ENCODE measurements at places on chromosomes 2 and 18.
A peak's percentile ranks its signal among the peaks of the same experiment; 100 is the strongest.

DNA sequence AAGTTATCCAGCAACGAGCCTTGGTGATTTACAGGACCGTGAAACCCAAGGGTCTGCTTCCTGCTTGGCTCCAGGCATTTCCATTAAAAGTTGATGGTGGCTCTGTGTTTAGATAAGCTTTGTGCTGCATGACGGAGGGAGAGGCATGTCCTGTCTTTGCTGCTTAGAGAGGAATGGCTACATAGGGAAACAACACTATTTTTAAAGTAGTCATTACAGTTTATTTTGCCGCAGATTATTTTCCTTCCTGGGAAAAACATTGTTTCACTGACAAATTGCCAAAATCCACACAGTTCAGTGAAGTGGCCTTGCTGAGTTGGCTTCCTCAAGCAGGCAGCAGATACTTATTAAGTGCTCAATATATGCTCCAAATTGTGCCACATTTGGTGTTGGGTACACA, 98.5 kb downstream of the THSD7B start:
- no peak for DNase-seq

DNA sequence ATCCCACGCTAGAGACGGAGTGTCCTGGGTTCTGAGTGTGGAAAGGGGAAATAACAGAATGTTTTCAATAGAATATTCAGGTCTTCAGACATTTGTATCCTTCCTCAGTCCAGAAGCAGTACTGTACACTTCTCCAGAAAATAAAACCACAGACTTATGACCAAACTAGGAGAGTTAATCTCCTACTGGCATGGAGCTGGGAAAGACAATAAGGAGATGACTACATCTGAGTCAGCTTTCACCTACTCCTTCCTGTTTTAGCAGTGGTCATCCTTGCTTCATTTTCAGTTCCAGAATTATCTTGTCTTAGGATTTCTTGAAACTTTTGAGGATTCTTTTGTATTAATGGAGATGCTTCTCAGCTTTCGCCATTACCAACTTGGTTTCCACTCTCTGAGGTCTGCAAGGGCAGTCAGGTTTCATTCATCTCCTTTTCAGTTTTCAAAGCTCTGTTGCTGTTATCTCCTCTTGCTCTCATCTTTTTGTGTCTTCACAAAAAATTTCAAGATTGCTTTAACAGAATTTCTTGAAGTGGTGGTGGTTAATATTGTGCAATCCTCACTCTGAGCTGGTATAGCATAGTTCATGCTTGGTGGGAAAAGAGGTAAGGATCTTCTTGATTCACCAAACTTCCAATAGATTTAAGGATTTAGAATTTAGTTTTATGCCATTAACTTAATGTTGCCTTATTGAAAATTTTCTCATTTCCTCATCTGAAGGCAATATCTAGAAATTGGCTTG, 23.7 kb upstream of the NR4A2 start:
- DNase-seq, result peak; percentile 77

GRCh38 chr2:23350041-23350791, 34.8 kb upstream of the KLHL29 start:
- no peak for DNase-seq

- no peak for DNase-seq
Measured at GRCh38 chr18:12879840-12880540, 4.0 kb downstream of the PTPN2 start.

GRCh38 chr2:11396467-11397445, 52.3 kb upstream of the ROCK2 start:
- no peak for DNase-seq

DNA sequence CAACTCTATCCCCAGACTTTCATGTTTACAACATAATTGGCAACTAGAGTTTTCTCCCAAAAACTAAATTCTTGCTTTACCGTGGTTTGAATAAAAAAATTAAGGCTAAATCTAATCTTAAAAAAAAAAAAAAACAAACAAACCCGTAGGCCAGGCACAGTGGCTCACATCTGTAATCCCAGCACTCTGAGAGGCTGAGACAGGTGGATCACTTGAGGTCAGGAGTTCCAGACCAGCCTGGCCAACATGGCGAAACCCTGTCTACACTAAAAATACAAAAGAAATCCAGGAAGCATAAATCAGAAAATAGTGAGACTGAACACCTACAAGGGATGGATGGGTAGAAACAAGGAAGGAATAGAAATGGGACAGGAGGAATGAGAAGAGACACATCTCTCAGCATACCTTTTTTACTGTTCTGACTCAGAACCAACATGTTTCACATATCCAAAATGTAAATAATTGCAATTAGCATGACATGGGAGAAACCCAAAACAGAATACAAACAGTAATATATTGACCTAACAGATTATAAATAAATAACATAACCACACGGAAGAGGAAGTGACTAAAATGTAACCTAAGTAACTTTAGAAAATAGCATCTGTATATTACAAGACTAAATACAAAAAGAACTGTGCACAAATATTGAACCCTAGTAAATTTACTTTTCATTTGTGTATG, 17.5 kb downstream of the MGAT4A start:
- DNase-seq, result no peak

- no peak for DNase-seq
Measured at GRCh38 chr2:79711098-79711497, 198.2 kb downstream of the CTNNA2 start.

GRCh38 chr18:5103693-5104092, 93.4 kb downstream of the AKAIN1 start:
- DNase-seq, result no peak

DNA sequence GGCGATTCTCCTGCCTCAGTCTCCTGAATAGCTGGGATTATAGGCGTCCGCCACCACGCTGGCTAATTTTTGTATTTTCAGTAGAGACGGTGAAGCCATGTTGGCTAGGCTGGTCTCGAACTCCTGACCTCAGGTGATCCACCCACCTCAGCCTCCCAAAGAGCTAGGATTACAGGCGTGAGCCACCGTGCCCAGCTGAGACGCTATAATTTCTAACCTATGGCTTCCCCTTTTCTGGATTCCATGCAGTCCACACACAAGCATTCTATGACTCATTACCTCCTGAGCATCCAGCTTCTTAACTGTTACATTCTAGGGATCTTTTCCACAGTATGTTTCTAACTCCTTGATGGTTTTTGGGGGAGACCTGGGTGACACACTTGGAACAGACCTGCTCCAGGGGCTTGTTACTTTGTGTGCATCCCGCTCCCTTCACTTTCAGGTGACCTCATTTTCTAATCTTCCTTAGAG, 11.8 kb upstream of the KCMF1 start:
- peak; percentile 80 for DNase-seq

DNA sequence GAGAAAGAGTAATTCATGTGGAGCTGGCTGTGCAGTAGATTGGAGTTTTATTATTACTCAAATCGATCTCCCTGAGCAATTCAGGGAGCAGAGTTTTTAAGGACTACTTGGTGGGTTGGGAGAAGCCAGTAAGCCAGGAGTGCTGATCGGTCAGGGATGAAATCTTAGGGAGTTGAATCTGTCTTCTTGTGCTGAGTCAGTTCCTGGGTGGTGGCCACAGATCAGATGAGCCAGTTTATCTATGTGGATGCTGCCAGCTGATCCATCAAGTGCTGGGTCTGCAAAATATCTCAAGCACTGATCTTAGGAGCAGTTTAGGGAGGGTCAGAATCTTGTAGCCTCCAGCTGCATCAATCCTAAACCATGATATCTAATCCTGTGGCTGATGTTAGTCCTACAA, 17.0 kb upstream of the UGT1A8 start:
- DNase-seq, result no peak

GRCh38 chr2:219497495-219498279, 1.0 kb upstream of the GMPPA start:
- DNase-seq, result no peak

GRCh38 chr2:127359520-127359919, 28.3 kb downstream of the MAP3K2 start:
- DNase-seq, result no peak

DNA sequence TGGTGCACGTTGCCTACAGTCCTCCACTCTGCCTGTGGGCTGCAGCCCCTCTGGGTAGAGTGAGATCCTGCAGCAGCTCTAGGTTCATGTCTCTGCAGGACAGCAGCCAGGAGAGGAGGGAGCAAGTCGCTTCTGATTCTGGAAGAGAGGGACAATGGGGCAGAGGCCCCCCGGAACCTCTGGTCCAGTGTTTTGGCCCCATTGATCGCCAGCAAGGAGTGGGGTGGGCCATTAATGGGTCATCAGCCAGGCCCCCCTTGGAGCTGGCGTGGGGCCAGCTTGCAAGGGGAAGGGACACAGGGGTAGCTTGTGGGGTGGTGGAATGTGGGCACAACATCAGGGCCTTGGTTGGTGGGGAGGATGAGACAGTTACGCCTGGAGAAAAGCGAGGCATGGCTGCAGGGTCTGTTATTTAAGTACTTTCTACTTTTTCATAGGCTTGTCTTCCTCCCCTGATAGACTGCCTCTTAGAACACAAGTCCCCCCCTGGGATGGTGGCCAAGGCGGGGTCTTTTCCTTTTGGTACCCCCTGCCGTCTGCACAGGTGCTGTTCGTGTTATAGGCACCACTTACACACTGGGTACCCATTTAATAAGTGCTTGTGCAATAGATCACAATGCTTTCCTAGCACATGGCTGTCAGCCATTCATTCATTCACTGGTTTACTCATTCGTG, 44.6 kb downstream of the INHBB start:
- no peak for DNase-seq

- no peak for DNase-seq
Measured at GRCh38 chr18:2002151-2002550, 569.2 kb downstream of the METTL4 start.

GRCh38 chr2:121626777-121627524, 22.3 kb downstream of the CLASP1 start:
- no peak for DNase-seq

DNA sequence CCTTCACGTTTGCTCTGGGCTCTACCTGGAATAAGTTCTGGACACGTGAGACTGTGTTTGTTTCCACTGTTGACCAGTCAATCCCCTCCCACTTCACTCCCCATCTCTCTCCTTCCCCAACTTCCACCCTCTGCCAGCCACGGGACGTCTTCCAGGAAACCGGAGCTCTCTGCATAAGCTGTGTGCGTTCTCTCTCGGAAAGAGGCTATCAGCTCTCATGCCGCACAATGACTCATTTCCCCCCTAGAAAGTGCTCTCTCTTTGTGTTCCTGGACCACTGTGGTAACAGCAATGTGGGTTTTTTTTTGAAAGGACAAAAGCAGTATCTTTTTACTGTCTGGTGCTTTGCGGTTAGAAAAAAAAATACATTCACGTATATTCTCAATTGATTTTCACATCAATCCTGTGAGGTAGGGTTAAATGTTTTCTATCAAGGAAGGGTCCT, 10.2 kb downstream of the PROKR1 start:
- DNase-seq, result no peak

DNA sequence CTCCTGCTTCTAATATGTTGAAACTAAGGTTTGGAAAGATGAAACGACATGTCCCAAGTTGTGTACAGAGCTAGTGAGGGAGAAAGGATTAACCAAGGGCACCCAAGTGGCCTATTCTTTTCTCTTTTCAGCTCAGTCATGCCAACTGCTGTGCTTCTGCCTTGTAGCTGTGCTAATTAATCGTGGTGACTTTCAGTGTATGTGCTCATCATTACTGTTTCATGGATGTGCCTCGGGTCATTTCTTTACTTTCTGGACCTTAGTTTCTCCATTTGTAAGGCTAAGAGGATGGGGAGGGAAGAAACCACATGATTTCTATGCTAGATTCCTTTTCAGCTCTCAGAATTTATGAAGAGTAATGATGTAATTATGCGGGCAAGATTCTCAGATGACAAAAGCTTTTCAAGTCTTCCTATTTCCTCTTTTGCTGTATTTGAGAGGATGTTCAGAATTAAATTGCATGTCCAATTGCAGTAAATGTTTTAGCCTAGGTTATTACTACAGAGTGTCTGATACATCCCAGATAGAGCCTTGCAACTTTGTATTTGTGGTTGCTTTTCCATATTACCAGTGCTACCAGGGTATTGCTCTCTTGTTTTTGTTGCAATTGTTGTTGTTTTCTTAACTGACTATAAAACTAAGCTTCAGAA, 621.2 kb downstream of the CNTNAP5 start:
- no peak for DNase-seq

DNA sequence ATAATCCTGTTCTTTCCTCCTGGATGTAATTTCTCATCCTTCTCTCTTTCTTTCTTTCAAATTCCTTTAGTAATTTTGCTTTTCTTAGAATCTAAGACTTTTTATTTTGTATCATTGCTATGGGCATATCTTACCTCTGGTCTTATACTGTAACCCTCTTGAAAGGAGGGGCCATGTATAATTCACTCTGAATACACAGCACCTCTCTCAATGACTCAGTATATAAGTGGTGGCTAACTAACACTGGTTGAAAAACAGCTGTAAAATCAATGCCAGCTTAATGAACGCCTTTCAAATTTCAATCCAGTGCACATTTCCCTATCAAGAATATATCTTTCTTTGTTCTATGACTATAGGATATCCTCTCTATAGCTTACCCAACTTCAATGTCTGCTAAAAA, 53.7 kb downstream of the CWC22 start:
- no peak for DNase-seq

GRCh38 chr2:98533547-98533946, 74.8 kb downstream of the COA5 start:
- no peak for DNase-seq

DNA sequence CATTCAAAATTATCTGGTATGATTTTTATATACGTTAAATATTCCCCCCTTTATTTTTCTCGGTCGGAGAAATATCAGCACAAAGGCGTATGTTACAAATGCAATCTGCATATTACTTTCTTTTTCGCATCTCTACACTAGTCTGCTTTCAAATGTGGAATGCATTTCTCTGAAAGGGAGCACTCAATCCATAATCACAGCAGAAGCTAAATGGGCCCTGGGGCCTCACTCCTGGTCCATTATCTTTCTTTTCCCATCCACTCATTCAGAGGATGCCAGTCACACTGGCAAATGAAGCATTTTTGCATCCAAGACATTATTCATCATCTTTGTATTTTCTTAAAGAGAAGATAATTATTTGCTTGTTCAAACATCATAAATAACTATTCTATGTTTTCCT, 295.2 kb upstream of the LRP1B start:
- no peak for DNase-seq

DNA sequence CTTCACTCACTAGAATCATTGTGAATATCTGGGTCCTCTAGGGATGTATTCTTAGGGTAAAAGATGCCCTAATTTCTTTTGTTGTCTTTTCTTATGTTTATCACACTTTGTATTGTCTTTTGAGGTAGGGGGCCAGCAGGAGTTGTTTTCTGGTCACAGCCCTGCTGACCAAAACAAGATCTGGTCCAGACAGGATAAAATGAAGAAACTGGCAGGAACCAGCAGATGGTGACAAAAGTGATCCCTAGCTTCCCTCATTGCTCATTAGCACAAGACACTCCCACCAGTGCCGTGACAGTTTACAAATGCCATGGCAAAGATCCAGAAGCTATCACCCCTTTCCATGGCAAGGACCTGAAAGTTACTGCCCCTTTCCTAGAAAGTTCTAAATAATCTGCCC, 81.7 kb upstream of the CCDC85A start:
- no peak for DNase-seq
